ENCODE measurements at places on chromosomes 5 and 9.

- ATAC-seq: peak; percentile 3
These were observed 2.1 kb upstream of the NFIB start for GRCh38 chr9:14315875-14316601.

DNA sequence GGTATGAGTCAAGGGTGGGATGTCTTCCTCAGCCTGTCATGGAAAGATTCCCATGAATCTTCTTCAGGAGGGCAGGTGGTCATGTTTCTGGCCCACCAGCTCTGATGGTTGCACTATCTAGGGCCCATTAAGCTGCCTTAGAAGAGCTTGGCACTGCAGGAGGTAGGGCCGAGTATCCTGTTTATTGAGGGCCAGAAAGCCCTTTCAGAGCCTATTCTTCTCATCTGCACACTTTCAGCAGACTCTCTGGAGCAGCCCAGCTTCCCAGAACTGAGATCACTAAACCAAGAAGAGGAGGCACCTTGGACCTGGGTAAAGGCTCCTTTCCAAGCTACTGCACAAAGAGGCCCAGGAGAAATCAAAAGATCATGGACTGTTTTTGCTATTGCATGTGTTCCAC, 146.5 kb downstream of the MTX3 start:
- ATAC-seq: no peak

GRCh38 chr5:104612005-104612404, 1049.4 kb upstream of the NUDT12 start:
- ATAC-seq: no peak

- peak; percentile 99 for ATAC-seq
These were observed 17.7 kb downstream of the IL31RA start for GRCh38 chr5:55868846-55869245.

DNA sequence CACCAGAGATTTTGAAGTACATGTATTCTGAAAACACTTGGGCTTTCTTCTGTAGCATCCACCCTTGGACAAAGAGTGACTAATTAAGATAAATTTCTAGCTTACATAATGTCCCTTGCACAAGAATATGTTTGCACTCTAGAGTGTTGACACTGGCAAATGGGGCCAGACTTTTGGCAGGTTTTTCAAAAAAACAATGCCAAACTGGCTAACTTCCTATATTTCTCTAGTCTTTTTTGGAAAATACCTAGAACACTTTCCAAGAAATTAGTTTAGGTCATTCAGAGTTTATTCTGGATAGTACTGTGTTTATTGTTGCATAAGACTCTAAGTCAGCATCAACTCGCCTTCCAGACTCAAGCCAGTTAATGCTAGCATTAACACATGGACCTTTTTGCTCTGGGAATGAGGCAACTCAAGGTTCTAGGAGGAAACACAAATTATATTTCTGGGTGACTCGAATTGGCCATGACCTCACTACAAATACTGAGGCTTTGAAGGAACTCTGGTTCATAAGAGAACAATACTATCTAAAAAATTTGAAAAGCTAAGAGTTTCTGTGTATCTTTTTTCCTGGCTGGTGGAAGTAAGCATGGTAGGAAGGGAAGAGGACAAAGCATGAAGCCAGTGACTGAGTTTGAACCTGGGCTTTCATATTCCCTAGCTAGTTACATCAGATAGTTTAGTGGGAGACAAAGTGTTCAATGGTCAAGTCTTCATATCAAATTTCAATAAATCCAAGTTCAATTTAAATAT, 101.6 kb downstream of the NREP start:
- no peak for ATAC-seq

DNA sequence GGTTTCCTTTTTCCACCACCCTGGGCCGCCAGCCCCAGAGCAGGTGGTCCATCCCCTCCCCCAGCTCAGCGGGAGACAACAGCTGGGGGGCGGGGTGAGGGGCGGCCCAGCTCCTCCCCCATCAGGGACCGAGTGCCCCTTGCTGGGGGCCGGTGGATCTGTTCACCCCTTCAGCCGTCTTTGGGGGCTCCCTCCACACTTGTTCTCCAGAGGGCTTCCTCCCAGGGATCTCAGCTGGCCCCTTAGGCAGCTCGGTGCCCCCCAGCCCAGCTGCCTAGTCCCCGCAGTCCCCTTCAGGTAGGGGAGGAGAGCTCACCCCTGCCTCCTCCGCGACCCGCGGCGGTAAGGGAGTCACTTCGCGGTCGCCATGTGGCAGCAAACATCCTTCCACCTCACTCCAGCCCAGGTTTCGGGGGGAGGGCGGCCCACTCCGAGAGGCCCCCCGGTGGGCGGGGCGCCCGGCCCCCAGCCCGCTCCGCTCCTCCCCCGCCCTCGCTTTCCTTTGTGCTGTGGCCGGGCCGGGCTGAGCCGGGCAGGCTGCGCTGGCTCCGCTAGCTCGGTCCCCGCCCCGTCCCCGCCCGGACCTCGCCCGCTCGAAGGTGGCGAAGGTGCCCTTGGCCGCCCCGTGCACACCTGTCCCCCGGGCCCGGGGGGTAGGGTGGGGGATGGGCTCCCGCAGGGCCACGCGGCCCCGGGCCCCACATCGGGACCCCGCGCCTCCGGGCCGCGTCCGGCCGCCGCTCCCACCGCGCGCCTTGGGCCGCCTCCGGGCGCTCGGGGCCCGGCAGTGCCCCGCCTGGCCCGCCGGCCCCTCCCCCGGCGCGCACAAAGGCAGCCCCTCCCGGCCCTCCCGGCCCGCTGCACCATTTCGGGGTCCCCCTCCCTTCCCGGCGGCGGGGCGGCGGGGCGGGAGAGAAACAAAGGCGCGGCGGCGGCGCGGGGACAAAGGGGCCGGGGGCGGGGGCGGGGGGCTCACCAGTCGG, 683 bp downstream of the DBN1 start:
- peak; percentile 20 for ATAC-seq

- no peak for ATAC-seq
These were observed 3.0 kb upstream of the ERGIC1 start for GRCh38 chr5:172830876-172831662.

- no peak for ATAC-seq
These were observed 542.7 kb downstream of the KIF4B start for GRCh38 chr5:155556222-155556621.

GRCh38 chr9:118992813-118993794, 376.1 kb downstream of the BRINP1 start:
- ATAC-seq: no peak

GRCh38 chr5:163760498-163760897, 255.1 kb downstream of the MAT2B start:
- ATAC-seq: no peak

DNA sequence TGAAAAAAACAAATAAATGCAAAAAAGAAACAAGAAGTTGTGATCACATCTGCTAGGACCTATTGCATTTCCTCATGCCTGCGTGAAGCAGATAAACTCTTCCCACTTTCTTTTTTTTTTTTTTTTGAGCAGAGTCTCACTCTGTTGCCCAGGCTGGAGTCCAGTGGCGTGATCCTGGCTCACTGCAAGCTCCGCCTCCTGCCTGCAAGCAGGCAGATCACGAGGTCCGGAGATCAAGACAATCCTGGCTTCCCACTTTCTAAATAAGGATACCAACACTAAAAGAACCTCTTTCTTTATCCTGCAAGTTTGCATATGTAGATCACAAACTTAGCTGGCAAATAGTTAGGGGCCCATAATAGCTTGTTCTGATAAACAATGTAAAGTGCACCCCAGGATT, 128.6 kb downstream of the ASTN2 start:
- ATAC-seq: no peak

- ATAC-seq: no peak
These were observed 8.4 kb downstream of the PTGES2 start for GRCh38 chr9:128118971-128119665.

DNA sequence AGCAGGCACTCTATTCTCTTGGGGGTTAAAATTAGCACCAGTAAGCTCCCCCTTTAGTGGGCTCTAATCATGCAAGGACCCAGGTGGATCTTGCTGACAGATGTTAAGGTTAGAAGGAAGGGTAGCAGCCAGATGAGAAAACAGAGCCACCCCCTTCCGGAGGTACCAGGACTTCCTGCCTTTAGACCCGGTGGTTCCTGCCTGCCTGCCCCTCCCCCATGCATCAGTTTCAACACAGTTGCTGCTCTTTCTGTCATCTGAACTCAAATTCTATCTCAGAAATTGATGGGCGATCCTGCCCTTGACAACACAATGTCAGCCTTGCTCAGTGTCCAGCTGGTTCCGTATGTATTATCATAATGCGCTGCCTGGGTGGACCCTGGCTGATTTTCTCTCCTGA, 287.3 kb downstream of the EBF1 start:
- ATAC-seq: no peak

GRCh38 chr5:96157077-96157780, 195.6 kb upstream of the ELL2 start:
- no peak for ATAC-seq

DNA sequence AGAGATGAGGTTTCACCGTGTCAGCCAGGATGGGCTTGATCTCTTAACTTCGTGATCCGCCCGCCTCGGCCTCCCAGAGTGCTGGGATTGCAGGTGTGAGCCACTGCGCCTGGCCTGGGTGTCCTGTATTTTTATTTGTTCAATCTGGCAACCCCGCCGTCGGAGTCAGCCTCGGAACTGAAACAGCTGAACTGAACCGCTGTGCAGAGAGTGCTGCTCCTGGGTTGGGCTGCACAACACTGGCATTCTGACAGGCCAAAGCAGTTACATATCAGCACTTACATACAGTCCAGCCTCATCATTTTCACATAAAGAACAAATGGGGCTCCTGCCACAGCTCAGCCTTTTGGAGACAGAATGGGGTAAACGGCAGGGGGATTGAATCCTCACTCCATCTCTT, 185.6 kb downstream of the C9orf50 start:
- ATAC-seq: no peak

DNA sequence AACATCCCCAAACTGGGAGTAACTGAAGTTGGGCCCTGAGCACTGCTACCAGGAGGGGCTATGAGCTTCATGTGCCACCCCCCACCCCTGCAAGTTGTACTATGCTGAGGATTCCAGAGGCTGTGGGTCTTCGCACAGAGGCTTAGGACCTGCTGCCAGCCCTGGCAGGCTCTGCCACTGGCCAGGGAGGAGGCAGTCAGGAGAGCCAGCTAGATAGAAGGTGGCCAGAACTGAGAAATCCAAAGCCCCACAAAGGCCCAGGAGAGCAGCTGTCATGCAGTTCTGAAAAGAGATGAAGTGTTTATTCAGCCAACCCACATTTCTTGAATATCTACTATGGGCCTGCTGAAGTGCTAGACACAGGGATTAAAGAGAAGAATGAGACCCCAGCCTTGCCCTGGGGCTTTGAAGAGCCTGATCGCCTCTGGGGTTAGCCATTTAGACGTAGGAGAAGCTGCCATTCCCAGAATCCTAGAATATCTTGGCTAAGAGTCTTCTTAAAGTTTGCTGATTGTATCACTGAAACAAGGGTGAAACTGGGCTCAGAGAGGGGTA, 1.4 kb downstream of the ALAD start:
- no peak for ATAC-seq

GRCh38 chr9:93994132-93994531, 39.0 kb upstream of the BARX1 start:
- ATAC-seq: no peak

DNA sequence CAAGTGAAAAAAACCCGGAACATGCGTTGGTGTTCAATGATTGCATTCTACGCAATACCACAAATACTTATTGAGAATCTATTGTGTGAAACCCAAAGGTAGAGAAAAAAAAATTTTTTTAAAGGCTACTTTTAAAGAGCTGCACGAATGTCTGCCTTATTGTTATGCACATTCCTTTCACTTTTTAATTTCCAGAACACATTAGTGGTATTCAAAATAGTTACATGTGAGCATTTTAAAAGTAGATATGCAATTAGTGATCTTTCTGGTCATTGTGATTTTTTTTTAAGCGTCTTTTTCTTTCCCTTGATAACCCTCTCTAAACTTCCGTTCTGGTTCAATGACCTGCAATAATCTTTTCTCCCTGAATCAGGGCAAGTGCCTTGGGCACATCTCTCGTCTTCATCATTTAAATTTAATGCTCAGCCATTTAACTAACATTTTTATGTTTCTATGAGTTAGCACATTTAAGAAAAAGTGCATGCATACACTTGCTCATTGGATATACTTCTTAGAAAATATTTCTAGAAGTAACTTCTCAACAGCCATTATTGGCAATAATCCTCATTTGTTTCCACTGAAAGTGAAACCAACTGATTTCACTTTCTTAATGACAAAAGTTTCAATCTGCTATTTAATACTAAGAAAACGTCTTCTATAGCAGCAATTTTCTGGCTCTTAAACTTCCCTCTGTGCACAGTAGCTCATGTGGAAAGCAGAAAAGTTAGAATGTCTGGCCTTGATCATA, 80.3 kb downstream of the CDH6 start:
- ATAC-seq: no peak

GRCh38 chr5:172931001-172931536, 28.2 kb upstream of the RPL26L1 start:
- ATAC-seq: peak; percentile 68

DNA sequence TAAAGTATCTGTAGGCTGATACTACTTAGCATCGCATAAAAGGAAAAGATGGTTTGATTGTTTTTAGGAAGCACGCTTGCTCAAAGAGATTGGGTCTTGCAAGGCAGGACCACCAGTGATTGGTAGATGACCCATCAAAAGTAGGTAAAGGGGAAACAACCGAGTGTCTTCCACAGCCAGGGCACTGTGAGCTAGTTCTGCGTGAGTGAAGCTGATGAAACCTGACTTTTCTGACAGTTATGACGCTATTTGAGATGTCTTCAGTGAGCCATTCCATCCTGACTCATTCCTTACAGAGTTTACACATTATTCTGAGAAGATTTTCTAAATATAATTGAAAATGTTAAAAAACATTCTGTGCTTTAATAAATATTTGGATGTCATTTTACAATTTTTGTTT, 49.7 kb downstream of the BASP1 start:
- no peak for ATAC-seq

GRCh38 chr9:27348785-27349697, 52.1 kb upstream of the EQTN start:
- no peak for ATAC-seq

DNA sequence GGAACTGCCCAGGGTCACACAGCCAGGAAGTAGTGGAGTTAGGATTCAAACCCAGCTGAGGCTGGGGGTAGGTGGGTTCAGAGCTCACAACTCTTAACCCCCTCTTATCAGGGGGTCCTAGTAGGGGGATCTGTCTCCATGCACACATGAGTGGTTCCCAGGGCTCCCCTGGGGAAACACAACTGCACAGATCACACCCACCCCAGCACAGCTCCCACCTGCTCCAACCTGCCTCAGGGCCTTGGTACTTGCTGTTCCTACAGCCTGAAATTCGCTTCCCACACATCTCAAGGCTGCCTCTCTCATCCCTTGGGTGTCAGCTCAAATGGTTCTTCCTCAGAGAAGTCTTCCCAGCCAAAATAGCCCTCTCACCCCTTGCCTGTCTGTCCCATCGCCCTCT, 4.8 kb downstream of the SNCB start:
- no peak for ATAC-seq

DNA sequence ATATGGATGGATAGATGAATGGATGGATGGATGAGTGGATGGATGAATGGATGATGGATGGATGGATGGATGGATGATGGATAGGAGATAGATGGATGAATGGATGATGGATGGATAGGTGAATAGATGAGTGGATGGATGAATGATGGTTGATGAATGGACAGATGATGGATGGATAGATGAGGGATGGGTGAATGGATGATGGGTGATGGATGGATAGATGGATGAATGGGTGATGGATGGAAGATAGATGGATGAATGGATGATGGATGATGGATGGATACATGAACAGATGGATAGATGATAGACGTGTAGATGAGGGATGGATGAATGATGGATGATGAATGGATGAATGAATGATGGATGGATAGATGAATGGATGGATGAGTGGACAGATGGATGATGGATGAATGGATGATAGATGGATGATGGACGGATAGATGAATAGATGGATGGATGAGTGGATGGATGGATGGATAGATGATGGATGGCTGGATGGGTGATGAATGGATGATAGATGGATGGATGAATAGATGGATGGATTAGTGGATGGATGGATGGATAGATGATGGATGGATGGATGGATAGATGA, 53.8 kb downstream of the OLFM1 start:
- ATAC-seq: no peak
